Hematopoietic multipotent progenitor cell treated with erythropoietin and hydrocortisone succinate and interleukin-3 and kit ligand, for 6 days (in vitro differentiated cells): ENCODE measurements at places on chromosomes 3 and 15.

GRCh38 chr3:44208086-44208485, 33.6 kb upstream of the TOPAZ1 start:
- DNase-seq = peak; percentile 17

- no peak for DNase-seq
Measured at GRCh38 chr15:43207024-43207423, 13.8 kb downstream of the EPB42 start.

DNA sequence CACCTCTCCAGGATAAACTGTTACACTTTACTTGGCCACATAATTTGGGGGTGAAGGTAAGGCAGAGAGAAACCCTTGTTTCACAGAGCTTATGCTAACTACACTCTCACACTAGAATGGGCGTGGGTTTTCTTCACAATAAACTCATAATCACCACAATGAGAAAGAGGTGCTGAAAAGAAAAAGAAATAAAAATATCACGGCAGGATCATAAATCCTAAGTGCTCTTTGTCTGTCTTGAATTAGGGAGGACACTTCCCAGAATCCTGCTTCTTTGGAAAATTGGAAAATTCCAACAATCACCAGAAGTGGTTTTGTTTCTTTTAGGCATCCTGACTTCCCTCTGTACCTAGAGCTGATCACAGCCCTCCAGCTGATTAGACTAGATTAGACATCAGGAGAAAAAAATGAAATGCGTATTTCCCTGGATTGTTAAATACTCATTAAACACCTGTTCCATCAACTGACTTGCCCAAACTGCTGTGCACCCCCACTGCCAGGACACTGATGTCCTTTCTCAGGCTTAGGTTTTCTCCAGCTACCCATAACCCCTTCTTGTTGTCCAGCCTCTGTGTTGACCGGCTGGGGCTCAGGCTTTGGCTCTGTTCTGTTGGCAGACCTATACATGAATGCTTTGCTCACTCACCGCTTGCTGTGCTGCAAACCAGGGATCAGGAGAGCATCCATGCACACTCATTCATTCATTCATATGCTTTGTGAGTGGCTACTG, 41.6 kb upstream of the ACKR4 start:
- no peak for DNase-seq

DNA sequence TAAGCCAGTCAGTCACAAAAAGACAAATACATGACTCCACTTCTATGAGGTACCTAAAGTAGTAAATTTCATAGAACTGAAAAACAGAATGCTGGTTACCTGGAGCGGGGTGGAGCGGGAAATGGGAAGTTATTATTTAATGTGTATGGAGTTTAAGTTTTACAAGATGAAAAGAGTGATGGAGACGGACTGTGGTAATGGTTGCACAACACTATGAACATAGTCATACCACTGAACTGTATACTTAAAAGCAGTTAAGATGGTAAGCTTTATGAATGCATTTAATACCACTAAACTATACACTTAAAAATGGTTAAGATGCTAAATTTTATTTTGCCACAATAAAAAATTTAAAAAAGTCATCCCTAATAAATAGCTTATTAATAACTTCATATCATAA, 23.2 kb downstream of the SFMBT1 start:
- no peak for DNase-seq

DNA sequence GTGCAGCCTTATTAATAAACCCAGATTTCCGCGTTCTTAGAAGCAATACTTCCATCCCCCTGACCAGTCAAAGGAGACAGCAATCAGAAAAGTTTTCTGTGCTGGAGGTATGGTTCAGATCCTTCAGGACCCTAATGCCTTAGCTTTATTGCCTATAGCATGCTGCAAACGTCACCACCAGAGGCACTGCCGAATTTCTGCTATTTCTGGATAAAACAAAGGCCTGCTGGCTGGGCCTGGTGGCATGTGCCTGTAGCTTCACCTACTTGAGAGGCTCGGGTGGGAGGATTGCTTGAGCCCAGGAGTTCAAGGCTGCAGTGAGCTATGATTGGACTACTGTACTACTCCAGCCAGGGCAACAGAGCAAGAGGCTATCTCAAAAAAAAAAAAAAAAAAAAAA, 407.2 kb downstream of the FOXP1 start:
- DNase-seq = no peak

GRCh38 chr3:104198131-104198530, 1168.6 kb upstream of the ALCAM start:
- DNase-seq = no peak

GRCh38 chr3:98780343-98780742, 17.2 kb downstream of the ST3GAL6 start:
- no peak for DNase-seq
